Smooth muscle cell of the pulmonary artery (primary cell): ENCODE measurements at places on chromosomes 16 and 17. TPM values are rescaled to one million over a fixed set of nuclear protein-coding genes. Genes with fewer than 3 reads are reported as not detected.

Gene RHOT2
- 29.1 and 39.2 TPM in 2 replicates for total RNA-seq

Gene EXOSC6
- total RNA-seq: 47.8 and 56.8 TPM in 2 replicates

Gene SEC14L5
- 0.30 and 0.39 TPM in 2 replicates for total RNA-seq

Gene KCNJ12
- total RNA-seq: 2.3 and 4.5 TPM in 2 replicates

Gene CEMP1
- not detected in 2 replicates for total RNA-seq
